ENCODE measurements at places on chromosomes 1 and 21. TPM values are rescaled to one million over a fixed set of nuclear protein-coding genes. Genes with fewer than 3 reads are reported as not detected.

DNA sequence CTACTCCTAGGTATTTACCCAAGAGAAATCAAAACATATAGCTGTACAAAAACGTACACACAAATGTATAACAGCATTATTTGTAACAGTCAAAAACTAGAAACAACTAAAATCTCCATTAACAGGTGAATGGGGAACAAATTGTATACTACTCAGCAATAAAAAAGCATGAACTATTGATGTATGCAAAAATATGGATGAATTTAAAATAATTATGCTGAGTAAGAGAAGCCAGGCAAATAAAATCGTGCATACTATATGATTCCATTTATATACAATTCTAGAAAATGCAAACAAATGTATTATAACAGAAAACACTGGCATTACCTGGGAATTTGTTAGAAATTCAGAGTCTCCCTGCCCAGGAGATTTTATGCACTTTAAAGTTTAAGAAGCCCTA lies 150.1 kb downstream of the GDAP2 start:
- no peaks in the 10 kb centered on the region for H3K36me3 ChIP-seq
- H3K4me3 ChIP-seq: no peak overlapping the region
- H3K4me1 ChIP-seq: no peaks in the 10 kb centered on the region
- H3K27me3 ChIP-seq: no peaks in the 10 kb centered on the region

DNA sequence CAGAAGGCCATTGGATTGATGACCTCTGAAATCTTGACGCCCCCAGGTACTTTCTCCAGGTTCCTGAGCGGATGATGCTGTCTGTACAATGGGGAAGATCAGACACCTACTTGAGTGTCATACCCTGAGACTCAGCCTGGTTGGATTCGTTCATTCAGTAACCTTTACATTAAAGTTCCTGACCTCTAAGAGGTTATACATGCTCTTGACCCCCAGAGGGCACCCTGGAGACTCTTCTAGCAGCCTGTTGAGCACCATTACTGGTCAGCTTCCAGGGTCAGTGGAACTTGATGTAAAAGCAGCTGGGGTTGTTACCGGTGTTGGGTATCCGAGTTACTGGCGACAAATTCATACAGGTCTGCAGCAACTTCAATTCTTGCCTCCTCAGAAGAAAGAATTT lies 114.3 kb upstream of the ZNF678 start:
- peak; percentile 28 for DNase-seq
- H3K27me3 ChIP-seq: peaks cover 3% of the 10 kb centered on the region
- H3K4me3 ChIP-seq: no peak overlapping the region

DNA sequence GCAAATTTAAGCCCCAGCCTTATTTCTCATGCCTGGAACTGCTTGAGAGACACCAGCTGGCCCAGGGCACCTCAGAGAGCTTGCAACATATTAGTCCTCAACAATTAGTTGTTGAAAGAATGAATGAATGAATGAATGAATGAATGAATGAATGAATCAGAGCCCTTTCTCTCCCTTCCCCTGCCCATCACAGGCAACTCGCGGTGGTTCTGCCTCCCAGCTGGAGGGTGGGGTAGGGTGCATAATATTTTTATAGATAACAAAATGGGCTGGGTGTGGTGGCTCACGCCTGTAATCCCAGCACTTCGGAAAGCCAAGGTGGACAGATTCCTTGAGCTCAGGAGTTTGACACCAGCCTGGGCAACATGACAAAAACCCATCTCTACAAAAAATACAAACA lies 110.1 kb downstream of the CCDC185 start:
- no peaks in the 10 kb centered on the region for H3K36me3 ChIP-seq
- H3K4me1 ChIP-seq: no peaks in the 10 kb centered on the region
- H3K4me3 ChIP-seq: no peak overlapping the region
- H3K27me3 ChIP-seq: no peaks in the 10 kb centered on the region
- DNase-seq: no peak

GRCh38 chr1:217315346-217315745 lies 315.5 kb downstream of the GPATCH2 start:
- H3K4me3 ChIP-seq: no peak overlapping the region
- H3K27me3 ChIP-seq: no peaks in the 10 kb centered on the region
- no peak overlapping the region for H3K27ac ChIP-seq
- H3K36me3 ChIP-seq: no peaks in the 10 kb centered on the region

DNA sequence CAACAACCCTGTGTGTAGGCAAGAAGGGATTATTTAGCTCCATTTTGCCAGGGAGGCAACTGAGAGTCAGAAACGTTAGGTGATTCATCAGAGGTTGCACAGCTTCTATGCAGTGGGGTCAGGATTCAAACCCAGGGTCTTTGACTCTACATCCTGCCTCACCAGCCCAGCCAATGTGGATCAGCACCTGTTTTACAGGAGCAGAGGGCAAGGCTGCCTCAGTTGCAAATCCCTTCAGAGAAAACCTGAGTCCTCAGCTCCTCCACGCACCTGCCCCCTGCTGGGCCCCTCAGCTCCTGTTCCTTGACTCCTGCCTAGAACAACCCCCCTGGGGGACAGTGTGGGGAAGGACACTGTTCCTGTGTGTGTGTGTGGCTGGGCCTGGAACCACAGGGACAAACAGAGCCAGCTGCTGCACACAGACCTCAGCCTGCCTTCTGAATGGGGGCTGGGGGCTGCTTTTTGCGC lies 61.6 kb downstream of the LRRN2 start:
- no peak overlapping the region for H3K27ac ChIP-seq
- H3K4me1 ChIP-seq: no peaks in the 10 kb centered on the region
- DNase-seq: peak; percentile 29
- H3K4me3 ChIP-seq: no peak overlapping the region

DNA sequence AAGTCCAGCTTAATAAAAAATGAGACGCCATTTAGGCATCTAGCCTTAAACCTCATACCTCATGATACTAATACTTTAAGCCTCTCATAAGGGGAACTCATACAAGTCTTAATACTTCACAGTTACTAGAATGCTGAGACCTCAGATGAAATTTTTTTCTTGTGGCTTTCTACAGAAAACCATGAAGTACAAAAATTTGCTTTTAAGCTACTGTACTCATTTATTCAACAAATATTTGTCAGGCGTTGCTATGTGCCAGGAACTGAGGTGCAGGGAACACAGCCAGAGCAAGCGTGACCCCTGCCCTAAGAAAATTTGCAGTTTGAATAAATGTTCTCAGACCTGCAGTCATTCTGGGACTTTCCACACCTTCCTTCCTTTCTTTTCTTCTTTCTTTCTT lies 150.6 kb downstream of the MRPL39 start:
- H3K27ac ChIP-seq: no peak overlapping the region
- H3K4me1 ChIP-seq: no peaks in the 10 kb centered on the region
- no peaks in the 10 kb centered on the region for H3K27me3 ChIP-seq
- H3K4me3 ChIP-seq: no peak overlapping the region
- no peaks in the 10 kb centered on the region for H3K36me3 ChIP-seq

GRCh38 chr21:36245115-36245514 lies 74.9 kb upstream of the MORC3 start:
- H3K36me3 ChIP-seq: peaks cover 4% of the 10 kb centered on the region
- H3K27me3 ChIP-seq: no peaks in the 10 kb centered on the region
- no peak overlapping the region for H3K27ac ChIP-seq
- H3K4me1 ChIP-seq: no peaks in the 10 kb centered on the region

DNA sequence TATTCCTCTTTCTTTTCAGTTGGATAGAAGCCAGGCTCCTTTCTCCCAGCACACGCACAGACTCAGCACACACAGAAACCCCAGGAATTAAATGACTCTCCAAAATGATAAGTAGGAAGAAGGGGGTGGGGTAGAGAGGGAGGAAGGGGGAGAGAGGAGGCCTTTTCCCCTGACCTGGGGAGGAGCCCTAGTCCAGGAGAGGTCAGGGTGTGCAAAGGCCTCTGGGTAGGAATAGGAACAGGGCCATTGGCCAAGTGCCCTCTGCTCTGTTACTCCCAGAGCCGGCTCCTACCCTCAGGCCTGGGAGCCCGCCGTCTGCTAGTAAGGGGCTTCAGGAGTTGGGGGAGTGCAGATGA lies 35.6 kb upstream of the PUM1 start:
- H3K4me1 ChIP-seq: no peaks in the 10 kb centered on the region
- no peak overlapping the region for H3K4me3 ChIP-seq
- no peak for DNase-seq
- no peak overlapping the region for H3K27ac ChIP-seq
- no peaks in the 10 kb centered on the region for H3K27me3 ChIP-seq
- H3K36me3 ChIP-seq: no peaks in the 10 kb centered on the region

DNA sequence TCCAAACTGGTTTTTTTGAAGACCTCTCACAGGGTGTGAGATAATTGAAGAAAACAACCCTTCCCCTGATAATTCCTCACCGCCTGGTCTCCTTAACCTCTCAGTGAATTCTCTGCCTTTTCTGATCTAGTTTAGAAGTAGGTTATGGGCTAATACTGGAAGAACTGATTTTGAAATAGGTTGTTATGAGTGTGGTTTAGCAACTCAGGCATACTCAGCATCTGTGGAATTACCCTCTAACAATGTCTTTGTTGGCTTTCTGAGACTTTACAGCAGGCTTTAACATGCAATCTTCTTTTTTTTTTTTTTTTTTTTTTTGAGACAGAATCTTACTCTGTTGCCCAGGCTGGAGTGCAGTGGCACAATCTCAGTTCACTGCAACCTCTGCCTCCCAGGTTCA lies 10.3 kb upstream of the PLD5 start:
- H3K27me3 ChIP-seq: no peaks in the 10 kb centered on the region
- no peak overlapping the region for H3K27ac ChIP-seq
- no peaks in the 10 kb centered on the region for H3K36me3 ChIP-seq

DNA sequence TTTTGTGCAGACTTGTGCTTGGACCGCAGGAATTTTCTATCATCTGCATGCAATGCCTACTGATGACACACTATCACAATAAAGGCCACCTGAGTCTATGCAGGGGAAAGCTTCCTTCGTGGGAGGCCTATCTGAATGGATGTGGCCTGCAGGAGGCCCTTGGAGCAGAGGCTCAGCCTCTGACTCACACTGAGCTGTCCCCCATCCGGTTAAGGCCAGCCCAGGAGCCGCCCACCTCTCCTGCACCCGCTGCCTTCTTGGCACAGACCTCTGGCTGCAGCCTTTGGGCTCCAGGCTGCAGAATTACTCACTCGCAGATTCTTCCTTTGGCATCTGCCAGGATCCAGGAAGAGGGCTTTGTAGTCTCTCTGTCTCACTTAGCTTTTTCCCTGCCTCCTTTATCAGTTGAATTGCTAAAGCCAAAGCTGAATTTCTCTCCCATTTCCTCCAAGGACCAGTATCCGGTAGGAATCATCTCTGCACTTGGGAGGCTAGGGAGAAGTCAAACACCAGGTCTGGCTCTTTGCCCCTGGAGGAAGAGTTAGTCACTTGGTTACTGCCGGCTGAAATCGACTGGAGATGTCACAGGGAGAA lies 65.1 kb upstream of the JUN start:
- no peak overlapping the region for H3K27ac ChIP-seq
- H3K36me3 ChIP-seq: no peaks in the 10 kb centered on the region

DNA sequence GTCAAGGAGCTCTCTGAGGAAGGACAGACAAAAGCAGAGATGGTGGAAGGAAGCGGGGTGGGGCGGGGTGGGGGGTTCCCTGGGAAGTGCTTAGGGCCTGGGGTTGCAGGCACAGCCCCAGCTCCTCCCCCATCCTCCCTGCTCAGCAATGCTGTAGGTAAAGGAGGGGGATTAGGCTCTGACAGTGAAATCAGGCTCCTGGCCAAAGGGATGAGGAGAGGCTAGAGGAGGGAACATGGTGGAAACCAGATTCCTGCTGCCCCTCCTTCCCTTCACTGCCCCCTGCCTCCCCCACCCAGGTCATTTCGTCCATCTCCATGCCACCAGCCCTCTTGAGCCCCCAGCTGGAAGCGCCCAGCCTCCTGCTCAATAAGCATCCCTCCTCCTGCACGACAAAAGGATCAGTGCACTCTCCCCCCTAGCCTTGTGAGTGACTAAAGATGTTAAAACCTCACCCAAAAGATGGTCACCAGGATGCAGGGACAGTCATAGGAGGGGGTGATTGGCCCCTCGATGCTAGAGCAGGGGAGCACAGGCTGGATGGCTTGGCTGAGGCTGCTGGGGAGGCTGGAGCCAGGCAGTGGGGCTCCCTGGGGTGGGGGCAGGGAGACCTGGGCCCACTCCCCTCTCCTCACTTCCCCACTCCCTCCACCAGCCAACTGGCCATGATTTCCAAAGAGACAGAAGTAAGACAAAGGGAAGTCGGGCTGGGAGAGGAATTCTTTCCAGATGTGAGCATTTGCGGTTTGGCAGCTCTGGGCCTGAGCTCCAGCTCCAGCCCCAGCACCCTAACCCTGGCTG lies 2.2 kb upstream of the CRABP2 start:
- H3K27me3 ChIP-seq: peaks cover 5% of the 10 kb centered on the region
- no peak overlapping the region for H3K27ac ChIP-seq
- no peak for DNase-seq

- no peaks in the 10 kb centered on the region for H3K27me3 ChIP-seq
- H3K36me3 ChIP-seq: no peaks in the 10 kb centered on the region
- no peak overlapping the region for H3K27ac ChIP-seq
- no peak overlapping the region for H3K4me3 ChIP-seq
- no peak for DNase-seq
Measured at GRCh38 chr1:170221031-170221430, 75.3 kb downstream of the NTMT2 start.

DNA sequence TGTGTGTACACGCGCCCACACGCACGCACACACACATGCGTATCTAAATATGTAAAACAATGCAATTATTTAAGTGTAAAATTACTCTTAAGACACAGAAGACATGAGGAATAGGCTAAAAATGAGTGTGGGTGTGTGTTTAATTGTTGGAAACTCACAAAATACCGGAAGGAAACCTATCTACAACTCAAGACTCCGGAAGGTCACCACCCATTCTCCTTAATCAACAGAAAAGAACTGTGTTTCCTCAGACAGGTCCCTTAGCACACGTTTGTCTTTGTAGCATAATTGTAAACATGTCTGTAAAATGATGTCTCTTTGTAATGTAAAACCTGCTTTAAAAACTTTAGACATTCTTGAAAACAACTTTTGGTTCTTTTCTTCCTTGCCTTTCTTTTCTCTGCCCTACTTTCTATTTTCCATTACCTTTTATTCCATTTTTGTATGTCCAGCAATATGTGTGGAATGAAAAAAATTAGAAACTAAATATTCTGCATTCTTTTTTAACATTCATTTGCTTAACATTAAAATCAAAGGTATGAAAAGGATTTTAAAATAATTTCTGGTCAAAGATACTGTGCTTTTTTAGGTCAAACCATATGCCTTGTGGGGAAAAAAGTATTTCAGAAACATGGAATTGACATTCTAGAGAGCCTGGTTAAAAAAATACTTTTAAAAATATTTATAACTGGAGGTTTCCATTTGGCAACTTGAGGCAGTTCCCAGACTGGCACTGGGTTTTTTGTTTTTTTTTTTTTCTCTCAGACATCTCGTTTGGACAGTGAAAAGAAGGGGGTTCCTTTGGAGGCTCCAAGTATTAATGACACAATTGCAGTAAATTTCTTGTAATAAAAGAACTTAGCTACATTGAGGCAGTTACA lies 46.2 kb downstream of the ATP5PF start:
- no peaks in the 10 kb centered on the region for H3K36me3 ChIP-seq
- no peaks in the 10 kb centered on the region for H3K4me1 ChIP-seq
- no peak overlapping the region for H3K4me3 ChIP-seq
- no peaks in the 10 kb centered on the region for H3K27me3 ChIP-seq
- H3K27ac ChIP-seq: no peak overlapping the region

GRCh38 chr1:63617450-63617849 lies 24.2 kb downstream of the PGM1 start:
- no peak overlapping the region for H3K27ac ChIP-seq
- no peaks in the 10 kb centered on the region for H3K4me1 ChIP-seq
- no peaks in the 10 kb centered on the region for H3K36me3 ChIP-seq
- H3K4me3 ChIP-seq: no peak overlapping the region
- no peaks in the 10 kb centered on the region for H3K27me3 ChIP-seq
- DNase-seq: no peak

Gene XCL2
- not detected for total RNA-seq

Gene PTGFR
- total RNA-seq: 0.81 TPM

Gene ZMYND12
- 0.28 TPM for total RNA-seq

Gene IL20
- not detected for total RNA-seq

Gene OR2T35
- not detected for total RNA-seq

Gene NPPB
- not detected for total RNA-seq

Gene ADGRL2
- total RNA-seq: 1.5 TPM

Gene FCGR2B
- not detected for total RNA-seq

Gene CCDC30
- total RNA-seq: 7.7 TPM

Gene MX1
- total RNA-seq: 1.2 TPM

All from A673 (cell line).